Hepatic stellate cell (primary cell): ENCODE measurements at places on chromosomes 2 and 18.

DNA sequence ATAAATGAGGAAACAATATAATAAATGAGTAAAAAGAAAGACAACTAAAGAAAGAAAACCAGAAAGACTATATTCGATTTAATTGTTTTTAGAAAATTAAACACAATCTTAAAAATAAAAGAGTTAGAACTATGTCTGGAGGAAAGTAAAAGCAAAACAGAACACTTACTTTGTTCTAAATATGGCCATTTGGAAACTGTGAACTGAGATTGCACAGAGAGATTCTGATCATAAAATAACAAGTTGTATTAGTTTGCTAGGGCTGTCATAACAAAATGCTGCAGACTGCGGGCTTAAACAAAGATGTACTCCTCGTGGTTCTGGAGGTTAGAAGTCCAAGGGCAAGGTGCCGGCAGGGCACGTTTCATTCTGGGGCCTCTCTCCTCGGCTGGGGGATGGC is 128.1 kb upstream of the AQP4 start:
- DNase-seq = no peak

GRCh38 chr2:200658278-200658864 is 72.6 kb downstream of the AOX1 start:
- DNase-seq = no peak

- no peak for DNase-seq
Measured at GRCh38 chr18:62729487-62730386, 14.4 kb downstream of the PHLPP1 start.

DNA sequence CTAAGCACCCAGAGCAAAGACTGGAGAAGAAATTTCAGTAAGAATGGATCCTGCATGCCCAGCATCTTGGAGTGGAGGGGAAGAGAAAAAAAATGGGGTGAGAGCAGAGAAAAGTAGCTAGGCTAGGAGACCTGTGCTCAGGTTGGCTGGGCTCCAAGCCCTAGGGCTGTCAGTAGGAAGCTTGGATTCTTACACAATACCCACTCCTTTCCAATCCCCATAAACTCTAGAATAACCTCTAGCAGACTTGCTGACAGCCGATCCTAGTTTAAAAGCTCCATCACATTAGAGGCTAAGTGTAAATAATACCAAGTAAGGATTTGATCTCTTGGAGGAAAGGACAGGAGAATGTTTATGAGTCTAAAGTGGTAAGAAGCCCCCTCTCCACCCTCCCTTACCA is 46.2 kb upstream of the NABP1 start:
- DNase-seq = no peak

GRCh38 chr2:3034856-3035255 is 342.8 kb downstream of the EIPR1 start:
- no peak for DNase-seq

GRCh38 chr2:131093696-131094462 is 619 bp upstream of the FAM168B start:
- DNase-seq = no peak

DNA sequence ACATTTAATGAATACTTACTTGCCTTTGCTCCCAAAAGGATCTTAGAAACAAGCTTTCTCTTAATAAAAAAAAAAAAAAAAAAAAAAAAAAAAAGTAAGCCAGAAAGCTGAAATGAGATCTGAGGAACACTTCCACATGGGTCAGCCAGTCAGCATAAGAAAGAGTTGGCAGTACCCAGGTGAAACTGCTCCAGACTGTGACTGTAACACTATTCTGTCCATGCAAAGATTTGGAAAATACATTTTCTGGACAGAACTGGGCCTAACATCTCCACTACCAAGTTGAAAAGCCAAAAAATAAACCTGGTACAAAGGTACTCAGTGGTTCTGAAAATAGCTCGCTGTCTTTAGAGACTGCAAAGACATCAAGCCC is 135.7 kb downstream of the THADA start:
- DNase-seq = no peak

DNA sequence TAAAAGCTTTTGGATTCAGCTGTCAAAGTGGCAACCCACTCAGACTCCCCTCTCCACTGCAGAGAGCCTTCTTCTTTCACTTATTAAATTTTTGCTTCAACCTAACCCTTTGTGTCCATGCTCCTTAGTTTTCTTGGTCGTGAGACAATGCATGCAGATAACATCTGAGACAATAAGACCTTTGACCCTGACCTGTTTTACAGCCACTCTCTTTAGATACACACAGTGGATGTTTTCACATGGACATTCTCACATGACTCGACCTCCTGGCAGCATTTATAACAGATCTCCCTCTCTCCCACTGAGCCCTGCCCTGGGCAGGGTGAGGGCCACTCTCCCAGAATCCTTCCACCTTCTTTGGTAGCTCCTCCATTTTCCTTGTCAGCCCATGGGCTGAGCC is 30.4 kb upstream of the IL36G start:
- DNase-seq = no peak

DNA sequence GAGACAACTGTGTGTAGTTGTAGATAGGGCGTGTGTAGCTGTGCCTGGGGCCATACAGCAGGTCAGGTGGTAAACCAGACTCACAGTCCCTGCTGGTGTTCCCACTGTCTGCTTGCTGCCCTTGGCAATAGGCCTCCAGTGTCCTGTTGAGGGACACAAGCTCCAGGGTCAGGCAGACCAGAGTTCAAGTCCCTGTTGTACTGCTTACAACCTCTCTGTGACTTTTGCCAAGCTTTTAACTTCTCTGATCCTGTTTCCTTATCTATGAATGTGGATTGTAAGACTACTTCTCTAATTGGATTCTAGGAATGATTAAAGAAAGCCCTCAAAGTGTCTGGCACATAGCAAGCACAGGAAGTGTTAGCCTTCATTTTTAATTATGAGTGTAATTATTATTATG is 68.6 kb downstream of the MERTK start:
- DNase-seq = no peak

GRCh38 chr18:21741562-21742314 is 1.1 kb downstream of the MIB1 start:
- DNase-seq = peak; percentile 25

- DNase-seq = no peak
Measured at GRCh38 chr2:120353931-120354330, 8.0 kb downstream of the INHBB start.

DNA sequence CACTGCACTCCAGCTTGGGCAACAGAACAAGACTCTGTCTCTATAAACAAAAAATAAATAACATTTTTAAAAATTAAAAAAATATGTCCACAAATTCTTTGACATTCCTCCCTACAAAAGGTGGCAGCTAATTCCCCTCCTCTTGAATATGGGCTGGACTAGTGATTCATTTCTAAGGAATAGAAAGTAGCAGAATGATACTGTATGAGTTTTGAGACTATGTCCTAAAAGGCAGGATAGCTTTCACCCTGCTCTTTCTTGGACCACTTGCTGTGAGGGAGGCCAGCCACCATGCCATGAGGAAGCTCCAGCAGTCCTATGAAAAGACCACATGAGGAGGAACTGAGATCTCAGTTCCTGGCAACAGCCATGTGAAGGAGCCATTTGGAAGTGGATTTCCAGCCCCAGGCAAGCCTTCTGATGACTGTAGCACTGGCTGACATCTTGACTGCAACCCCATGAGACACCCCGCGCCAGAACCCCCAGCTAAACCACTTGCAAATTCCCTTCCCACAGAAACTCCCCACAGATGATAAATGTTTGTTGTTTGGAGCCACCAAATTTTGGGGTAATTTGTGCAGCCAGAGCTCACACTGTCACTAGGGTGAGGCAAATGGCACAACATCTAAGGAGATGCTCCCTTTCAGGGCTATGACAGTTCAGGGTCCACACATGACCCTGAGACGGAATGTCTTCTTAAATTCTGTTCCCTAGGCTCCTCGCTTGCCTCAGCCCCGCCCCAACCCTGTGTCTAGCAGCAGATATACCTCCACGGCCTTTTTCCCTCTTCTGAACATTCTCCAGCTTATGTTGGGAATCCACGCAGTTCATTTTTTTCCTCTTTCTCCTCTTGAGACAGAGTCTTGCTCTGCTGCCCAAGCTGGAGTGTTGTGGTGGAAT is 17.1 kb upstream of the ATOH8 start:
- no peak for DNase-seq

- DNase-seq = peak; percentile 88
Measured at GRCh38 chr2:239225871-239226561, 174.8 kb downstream of the HDAC4 start.

DNA sequence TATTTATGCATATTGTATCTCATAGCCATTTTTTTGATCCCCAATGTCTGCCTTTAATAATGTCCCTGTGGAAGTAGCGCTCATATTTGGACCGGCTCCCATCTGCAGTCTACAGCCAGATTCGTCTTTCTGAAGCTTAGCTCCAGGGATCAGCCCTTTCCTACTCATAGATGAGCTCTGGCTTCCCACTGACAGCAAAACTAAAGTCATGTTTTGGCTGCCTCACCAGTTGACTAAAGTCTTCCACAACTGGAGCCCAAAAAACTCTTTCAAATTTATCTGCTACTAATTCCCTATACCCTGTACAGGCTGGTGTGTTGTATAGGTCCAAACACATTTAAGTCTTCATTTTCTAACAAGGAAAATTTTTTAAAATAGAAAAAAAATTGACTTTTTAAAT is 294.2 kb upstream of the HNMT start:
- no peak for DNase-seq
